ENCODE measurements at places on chromosomes 7 and 10.

DNA sequence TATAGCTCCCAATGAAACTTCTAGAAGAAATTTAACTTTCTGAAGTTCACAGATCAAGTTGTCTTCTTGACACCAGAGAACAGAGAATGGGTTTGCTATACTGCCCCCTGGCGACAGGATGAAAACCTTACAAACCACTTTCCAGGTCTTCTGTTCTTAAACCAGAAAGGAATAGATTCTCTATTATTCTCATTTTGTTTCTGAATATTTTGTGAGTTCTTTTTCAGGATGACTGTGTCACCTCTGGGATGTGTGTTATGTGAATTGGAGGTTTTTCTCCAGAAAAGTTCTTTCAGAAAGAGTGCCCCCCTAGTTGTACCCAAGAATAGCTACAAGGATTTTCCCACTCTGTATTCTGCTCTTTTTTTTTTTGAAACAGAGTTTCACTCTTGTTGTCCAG is 6.3 kb downstream of the IFT22 start:
- DNase-seq, result peak; percentile 72

GRCh38 chr7:158382363-158383254 is 205.0 kb downstream of the PTPRN2 start:
- DNase-seq, result no peak

DNA sequence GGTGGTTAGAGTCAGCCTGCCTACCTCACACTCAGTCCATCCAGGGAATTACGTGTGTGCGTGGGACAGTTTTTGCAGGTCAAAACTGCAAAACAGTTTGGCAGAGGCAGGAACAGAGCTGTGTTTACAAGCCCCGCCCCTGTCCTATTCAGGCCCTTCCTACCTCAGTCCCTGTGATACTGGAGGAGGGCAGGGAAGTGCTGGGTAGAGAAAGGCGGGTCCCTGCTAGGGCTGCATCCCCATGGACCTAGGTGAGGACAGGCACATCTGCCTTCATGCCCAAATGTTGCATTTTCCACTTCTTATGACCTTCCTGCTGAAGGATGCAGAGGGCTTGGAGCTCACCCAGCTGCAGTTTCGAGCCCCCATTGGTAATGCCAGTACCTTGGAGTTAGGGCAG is 25.1 kb downstream of the SBDS start:
- no peak for DNase-seq

DNA sequence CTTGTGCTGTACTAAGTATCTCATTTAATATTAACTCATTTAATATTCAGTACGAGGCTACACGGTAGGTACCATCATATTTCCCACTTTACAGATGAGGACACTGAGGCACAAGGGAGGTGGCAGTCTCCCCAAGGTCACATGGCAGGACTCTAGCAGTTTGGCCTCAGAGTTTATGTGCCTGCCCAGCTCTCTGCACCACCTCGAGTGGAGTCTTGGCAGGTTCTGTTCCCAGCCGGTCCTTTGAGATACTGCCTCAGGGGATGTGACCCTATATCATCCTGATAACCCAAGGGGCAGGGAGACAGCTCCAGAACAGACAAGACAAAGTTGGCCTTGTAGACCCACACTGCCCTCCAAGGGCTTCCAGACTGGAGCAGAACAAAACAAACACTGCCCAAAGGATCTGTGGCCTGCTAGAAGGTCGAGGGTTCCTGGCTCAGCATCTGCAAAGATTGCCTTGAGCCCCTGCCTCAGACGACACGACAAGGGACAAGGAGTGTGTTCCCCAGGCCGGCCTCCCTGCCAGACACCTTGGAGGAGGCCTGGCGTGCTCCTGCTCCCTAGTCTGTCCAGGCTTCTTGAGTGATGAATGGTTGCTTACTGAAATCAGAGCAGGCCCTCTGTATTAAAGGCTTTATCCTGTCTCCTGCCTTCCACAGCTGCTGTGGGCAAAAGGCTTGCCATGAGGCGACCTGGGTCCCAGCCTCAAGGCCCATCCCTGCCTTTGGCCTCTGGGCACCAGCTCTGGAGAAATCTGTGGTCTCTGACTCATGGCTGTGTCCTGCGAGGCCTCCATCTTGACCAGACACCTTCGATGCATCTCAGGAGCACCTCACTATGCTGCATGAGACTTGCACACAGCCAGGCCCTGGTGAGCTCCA is 3.9 kb upstream of the PWWP2B start:
- DNase-seq, result no peak

GRCh38 chr10:80261316-80262030 is 28.0 kb downstream of the MAT1A start:
- DNase-seq, result no peak

- DNase-seq, result no peak
Measured at GRCh38 chr10:26802527-26802926, 58.2 kb downstream of the ABI1 start.

DNA sequence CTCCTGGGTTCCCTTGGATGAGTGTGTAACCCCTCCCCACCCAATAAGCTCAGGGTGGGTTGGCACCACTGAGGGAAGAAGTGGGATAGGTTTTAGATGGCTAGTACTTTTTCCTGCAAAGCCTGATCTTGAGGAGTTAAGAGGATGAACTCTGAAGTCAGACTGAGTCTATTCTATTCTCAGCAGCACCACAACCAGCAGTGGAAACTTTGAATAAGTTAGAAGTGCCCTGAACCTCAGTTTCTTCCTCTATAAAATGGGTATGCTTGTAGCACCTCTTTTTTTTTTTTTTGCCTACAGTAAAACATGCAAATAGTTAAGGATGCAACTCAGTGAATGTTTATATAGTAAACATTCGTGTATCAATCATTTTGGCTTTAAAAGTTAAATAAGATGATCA is 7.1 kb downstream of the NKX2-3 start:
- DNase-seq, result no peak

DNA sequence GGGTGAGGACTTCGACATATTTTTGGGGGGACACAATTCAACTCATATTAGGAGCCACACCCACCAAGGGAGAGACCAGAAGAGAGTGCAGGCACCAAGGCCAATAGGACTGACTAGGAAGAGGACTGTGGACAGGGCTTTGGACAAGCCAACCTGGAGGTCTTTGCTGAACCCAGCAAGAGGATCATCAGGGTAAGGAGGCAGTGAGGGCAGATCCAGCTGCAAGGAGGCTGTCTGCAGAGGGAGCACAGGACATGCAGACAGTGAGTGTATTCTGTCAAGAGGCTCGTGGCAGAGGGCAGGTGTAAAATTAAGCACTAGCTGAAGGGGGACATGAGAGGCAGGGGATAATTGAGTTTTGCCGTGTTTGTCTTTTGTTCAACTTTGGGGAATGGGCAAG is 83.4 kb upstream of the MGMT start:
- no peak for DNase-seq

DNA sequence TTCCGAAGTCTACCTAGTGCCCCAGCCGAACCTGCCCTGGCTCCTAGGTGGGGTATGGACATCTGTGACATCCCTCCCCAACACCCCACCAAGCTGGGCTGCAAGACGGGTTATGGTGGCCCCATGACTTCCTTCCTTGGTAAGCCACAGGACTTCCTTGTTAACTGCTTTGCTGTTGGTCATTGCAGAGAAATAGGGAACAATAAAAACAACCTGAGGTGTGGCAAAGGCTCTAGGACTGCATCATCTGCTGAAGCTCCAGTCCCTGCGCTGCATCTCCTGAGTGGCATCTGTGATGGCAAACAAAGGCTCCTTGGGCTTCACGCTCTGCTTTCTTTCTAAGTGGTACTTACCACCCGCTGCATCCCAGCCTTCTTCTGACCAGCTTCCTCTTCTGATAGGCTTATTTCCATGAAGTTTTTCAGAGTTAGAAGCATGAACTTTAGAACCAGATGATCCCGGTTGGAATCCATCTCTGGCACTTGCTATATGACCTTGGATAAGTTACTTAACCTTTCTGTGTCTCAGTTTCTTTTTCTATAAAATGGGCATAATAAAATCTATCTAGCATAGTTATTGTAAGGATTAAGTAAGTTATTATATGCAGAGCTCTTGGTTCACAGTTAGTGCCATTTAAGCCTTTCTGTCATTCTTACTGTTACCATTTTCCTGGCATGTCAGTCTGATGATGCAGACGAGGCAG is 216.8 kb downstream of the RPS24 start:
- DNase-seq, result no peak

- DNase-seq, result no peak
Measured at GRCh38 chr10:6583447-6583846, 3.4 kb upstream of the PRKCQ start.

All from fibroblast of pulmonary artery (primary cell).